ENCODE measurements at places on chromosomes 6 and 20. TPM values are rescaled to one million over a fixed set of nuclear protein-coding genes. Genes with fewer than 3 reads are reported as not detected.

The OR12D3 gene
- total RNA-seq, result not detected

The PRR18 gene
- not detected for total RNA-seq

The ULBP3 gene
- total RNA-seq, result 0.44 TPM

The ZNF311 gene
- total RNA-seq, result 0.31 TPM

The MARCKS gene
- total RNA-seq, result 0.63 TPM

The CARMIL1 gene
- total RNA-seq, result 4.7 TPM

The CCDC170 gene
- total RNA-seq, result not detected

The SLC22A7 gene
- not detected for total RNA-seq

The CTSA gene
- total RNA-seq, result 42.6 TPM

The FOXQ1 gene
- not detected for total RNA-seq

The PHF3 gene
- total RNA-seq, result 136 TPM

The RUNX2 gene
- 18.0 TPM for total RNA-seq

The C20orf96 gene
- total RNA-seq, result 2.4 TPM

The HFE gene
- 0.28 TPM for total RNA-seq

The OR2H1 gene
- not detected for total RNA-seq

The CCR6 gene
- total RNA-seq, result 13.6 TPM

The GRM1 gene
- not detected for total RNA-seq

The STMND1 gene
- not detected for total RNA-seq

The GLP1R gene
- total RNA-seq, result not detected

The E2F1 gene
- 1.6 TPM for total RNA-seq

The PGBD1 gene
- 1.3 TPM for total RNA-seq

The PLCB1 gene
- total RNA-seq, result 5.6 TPM

The BPIFB1 gene
- not detected for total RNA-seq

The BHLHE23 gene
- total RNA-seq, result not detected

The SOD2 gene
- 182 TPM for total RNA-seq

The MAPK13 gene
- 63.5 TPM for total RNA-seq

The PPIL6 gene
- 0.84 TPM for total RNA-seq

The PTCRA gene
- not detected for total RNA-seq

The CPNE5 gene
- 0.19 TPM for total RNA-seq

The EPHA7 gene
- not detected for total RNA-seq

The CD109 gene
- total RNA-seq, result 0.75 TPM

The THEMIS gene
- 25.3 TPM for total RNA-seq

The SLC22A16 gene
- not detected for total RNA-seq

The ETV7 gene
- 0.73 TPM for total RNA-seq

The FAM209B gene
- total RNA-seq, result 3.9 TPM

The TCF15 gene
- total RNA-seq, result not detected

The SLC35D3 gene
- total RNA-seq, result not detected

The BNIP5 gene
- not detected for total RNA-seq

The CYP39A1 gene
- total RNA-seq, result not detected

The LAMA5 gene
- total RNA-seq, result 0.16 TPM

The TAAR8 gene
- not detected for total RNA-seq

The SPATS1 gene
- total RNA-seq, result not detected

The SAMD5 gene
- not detected for total RNA-seq

The DDO gene
- not detected for total RNA-seq

Measured in CD4-positive, alpha-beta T cell (primary cell).